ENCODE measurements at places on chromosomes 16 and 17. TPM values are rescaled to one million over a fixed set of nuclear protein-coding genes. Genes with fewer than 3 reads are reported as not detected.

The SEZ6L2 gene
- 4.9 TPM for total RNA-seq

The PRKCB gene
- total RNA-seq: 2.7 TPM

The LASP1 gene
- total RNA-seq: 122 TPM

The SCGB1C2 gene
- total RNA-seq: not detected

GRCh38 chr17:37094391-37094790 lies 145.6 kb downstream of the AATF start:
- no peak for DNase-seq

- DNase-seq: no peak
These were observed 88.5 kb downstream of the GSG1L start for GRCh38 chr16:27974896-27975540.

GRCh38 chr16:71350821-71351557 lies 7.5 kb upstream of the CALB2 start:
- DNase-seq: no peak

DNA sequence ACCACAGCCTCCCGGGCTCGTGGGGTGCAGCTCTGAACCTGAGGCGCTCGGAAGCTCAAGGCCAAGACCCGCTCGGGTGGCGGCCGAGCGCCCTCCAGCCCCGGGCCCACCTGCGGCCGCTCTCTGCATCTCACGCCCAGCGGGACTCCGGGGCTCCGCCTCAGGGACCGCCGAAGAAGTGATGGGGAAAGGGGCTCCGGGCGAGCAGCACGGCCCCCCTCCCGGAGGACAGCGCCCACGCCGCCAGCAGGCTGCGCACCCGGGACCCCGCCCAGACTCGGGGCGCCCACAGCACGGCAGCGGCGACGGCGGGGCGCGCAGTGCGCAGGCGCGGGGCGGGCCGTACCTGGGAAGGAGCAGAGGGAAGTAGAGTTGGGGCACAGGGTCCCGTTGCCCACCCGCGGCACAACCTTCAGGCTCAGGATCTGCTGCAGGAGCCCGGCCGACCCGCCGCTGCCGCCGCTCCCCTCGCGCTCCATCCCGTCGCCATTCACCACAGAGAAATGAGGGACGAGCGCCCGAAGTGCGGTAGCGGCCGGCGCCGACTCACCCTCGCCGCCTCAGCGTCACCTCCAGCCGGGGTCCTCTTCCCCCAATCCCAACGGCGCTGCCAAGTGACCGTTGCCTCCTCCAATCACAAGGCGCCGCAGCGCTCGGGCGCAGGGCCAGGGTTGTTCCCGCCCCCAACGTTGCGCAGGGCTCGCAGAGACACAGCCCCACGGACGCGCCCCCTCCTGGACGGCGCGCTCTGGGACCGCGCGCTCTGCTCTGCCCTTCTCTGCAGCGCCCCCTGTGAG lies at the start of gene TMEM170A:
Gene TMEM170A (minus strand): TSS at position 568 of the 797 bp plus-strand sequence. CDS start 89 bp downstream, at position 479.
- DNase-seq: peak; percentile 99

DNA sequence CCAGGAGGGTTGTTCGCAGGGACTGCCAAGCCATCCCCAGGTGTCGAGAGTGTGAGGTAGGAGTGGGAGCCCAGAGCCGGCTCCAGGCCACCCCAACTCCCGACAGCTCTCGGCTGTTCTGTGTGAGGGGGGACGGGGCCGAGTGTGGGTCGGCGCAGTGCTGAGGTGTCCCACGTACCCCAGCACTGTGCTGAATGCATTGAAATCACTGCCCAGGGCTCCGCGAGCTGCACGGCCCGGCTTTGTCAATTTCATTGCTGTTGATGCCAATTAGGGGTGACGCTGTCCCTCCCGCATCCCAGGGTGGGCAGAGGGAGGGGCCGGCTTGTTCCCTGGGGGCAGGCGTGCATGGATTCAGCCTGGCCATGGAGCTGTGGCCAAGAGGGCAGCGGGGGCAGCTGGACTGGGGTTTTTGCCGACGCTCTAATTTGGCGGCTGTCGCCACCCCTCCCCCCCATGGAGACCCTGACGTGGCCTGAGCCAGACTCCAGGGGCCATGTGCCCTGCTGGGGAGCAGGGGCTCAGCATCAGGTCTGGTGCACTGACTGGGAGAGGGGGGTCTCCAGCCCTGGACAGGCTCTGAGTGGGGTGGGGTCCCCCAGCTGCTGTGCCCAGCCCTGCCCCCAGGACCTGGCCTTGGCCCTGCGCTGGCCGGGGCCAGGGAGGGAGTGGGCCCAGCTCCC lies 14.3 kb downstream of the CENPX start:
- no peak for DNase-seq

DNA sequence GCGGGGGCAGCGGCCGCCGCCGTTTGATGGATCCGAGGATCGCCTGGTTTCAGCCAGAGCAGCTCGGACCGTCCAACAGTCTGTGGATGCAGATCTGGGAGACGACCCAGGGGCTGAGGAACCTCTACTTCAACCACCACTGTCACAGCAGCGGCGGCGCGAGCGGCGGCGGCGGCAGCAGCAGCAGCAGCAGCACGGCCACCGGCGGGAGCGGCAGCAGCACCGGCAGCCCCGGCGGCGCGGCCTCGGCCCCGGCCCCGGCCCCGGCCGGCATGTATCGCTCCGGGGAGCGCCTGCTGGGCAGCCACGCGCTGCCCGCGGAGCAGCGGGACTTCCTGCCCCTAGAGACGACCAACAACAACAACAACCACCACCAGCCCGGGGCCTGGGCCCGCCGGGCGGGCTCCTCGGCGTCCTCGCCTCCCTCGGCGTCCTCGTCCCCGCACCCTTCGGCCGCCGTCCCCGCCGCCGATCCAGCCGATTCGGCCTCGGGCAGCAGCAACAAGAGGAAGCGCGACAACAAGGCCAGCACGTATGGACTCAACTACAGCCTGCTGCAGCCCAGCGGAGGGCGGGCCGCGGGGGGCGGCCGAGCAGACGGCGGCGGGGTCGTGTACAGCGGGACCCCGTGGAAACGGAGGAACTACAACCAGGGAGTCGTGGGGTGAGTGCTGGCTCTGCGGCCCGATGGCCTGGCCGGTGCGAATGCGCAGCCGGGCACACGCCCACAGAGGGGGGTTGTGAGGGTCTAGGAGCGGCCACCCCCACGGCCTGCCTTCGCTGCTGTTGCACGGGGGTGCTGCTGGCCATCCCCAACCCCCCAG lies 702 bp downstream of the TENT4B start:
- peak; percentile 16 for DNase-seq

DNA sequence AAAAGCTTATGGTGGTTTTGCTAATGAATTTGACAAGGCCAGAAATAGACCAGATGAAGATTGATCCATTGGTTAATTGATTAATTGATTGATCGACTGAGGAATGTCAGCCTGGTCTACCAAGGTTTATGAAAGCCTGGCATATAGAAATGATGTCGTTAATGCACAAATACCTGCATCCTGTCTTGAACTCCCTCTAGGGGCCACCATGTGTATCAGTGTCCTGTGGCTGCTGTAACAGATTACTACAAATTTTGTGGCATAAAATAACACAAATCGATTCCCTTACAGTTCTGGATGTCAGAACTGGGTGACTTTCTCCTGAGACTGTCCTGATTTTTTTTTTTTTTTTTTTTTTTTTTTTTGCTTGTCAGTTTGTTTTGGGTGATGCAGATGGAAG lies 553.2 kb downstream of the MAF start:
- no peak for DNase-seq

DNA sequence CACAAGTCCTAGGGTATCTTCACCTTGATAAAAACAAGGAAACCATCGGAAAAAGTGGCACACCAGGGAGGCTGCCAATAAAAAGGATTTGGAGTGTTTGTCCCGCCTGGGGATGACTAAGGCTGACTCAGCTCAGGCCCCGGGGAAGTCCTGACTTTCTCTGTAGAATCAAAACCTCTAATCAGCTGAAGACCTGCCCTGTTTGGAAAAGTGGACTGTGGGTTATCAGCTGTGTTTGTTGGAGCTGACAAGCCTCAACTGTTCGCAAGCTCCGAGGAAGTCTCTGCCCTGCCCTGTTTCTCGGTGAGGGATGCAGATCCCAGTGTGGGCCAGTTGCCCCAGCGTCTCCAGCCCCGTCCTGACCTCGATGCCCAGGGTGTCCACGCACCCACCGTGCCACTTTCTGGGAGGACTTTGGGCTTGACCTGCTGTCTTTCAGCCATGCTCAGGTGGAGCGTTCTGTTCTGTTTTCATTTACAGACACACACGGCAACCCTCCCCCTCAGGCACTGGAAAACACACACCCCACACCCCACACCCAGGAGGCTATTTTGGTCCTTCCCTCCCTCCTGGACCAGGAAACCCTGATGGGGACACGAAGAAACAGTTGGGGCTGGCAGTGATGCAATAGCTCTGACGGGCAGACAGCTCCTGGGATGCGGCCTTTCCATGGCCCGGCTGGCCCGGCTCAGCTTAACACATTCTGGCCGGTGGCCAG lies 27.6 kb upstream of the PITPNA start:
- peak; percentile 40 for DNase-seq

DNA sequence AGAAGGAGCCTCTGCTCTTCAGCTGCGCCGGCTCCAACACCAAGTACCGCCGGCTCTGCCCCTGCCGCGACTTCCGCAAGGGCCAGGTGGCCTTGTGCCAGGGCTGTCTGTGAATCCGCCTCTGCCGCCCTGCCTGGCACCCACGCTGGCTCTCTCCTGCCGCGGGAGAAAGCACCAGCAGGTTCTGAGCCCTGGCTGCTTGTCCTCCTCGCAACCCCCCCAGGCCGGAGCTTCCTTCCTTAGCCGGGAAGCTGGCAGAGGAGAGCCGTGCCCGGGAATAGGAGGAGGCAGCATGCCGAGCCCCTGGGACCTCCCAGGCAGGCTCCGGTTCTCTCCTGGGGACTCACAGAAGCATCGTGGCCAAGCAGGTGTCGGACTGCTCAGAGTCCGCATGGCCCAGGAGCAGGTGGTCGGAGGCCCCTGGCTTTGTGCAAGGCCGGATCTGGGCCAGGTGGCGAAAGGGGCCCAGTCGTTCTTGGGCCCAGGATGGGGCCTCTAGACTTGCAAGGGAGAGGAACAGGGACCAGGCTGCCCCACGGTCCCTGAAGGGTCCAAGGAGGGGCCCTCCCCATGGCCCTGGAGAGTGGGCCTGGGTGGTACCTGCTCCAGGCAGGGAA lies 80.6 kb downstream of the MGAT5B start:
- no peak for DNase-seq

All from tibial nerve (tissue), 4 donors.